ENCODE measurements at places on chromosomes 4 and X.

DNA sequence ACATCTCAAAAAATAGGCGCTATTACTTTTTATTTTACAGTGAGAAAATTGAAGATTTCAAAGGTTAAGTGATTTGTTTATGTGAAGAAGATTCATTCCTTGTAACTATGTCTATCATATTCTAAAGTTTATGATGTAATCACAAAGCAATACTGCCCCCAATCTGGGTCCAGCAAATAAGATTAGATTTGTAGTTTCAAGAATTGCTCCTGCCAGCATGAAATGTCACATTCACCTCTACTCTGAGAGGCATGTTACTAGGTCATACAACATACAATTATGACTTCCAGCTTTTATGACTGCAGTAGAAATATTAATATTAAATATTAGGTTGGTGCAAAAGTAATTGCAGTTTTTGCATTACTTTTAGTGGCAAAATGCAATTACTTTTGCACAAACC lies 976.2 kb downstream of the FSTL5 start:
- no peak for DNase-seq

GRCh38 chr4:24529555-24529954 lies 54.8 kb downstream of the DHX15 start:
- no peak for DNase-seq

DNA sequence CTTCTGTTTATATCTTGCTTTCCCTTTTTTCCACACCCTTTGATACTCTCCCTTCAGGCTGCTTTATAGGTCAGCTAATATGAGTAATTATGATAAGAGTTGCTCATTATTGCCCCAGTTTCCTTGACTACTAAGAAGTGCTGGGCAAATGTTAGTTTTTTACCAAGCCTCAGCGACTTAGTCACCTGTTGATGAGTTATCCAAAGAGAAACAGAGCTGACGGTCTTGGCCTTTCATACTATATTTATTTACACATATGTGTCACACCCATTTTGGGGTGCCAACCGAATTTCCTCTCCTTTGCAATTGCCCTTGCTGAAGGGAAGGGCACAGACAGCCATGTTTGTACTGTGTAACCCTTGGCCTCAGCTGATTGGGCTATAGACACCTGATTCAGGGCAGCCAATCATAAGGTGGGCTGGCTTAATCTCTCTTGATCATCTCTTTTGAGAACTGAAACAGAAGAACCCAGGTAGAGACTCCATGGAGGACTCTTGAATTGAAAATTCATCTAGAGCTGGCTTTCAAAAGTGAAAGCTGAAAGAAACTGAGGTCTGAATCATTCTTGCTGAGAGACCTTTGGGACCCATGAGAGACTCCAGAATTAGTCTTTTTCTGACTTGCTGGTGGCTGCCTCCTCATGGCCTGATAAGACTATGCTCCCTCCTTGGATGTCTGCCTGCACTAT lies 111.7 kb upstream of the RPS6KA3 start:
- DNase-seq = no peak

GRCh38 chr4:2339458-2340271 lies 77.8 kb upstream of the MXD4 start:
- no peak for DNase-seq

DNA sequence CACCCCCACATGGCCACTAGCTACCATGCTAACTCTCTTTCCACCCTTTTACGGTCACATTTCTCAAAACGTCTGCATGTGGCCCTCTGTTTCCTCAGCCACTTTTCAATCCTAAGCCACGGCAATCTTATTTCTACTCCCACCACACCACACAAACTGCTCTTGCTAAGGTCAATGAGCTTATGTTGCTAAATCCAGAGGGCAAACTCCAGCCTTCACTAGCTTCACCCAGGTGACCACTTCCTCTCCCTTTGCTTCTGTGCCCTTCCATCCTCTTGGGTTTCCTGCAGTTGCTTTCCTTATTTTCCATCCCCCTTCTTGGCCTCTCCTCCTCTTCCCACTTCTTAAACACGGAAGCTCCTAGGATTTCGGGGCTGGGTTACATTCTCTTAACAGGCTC lies 16.5 kb downstream of the CETN2 start:
- DNase-seq = no peak

- DNase-seq = peak; percentile 2
Observed at GRCh38 chr4:161403781-161404180, 760.0 kb downstream of the FSTL5 start.

GRCh38 chr4:152536545-152537182 lies 772 bp upstream of the FBXW7 start:
- DNase-seq = peak; percentile 65

DNA sequence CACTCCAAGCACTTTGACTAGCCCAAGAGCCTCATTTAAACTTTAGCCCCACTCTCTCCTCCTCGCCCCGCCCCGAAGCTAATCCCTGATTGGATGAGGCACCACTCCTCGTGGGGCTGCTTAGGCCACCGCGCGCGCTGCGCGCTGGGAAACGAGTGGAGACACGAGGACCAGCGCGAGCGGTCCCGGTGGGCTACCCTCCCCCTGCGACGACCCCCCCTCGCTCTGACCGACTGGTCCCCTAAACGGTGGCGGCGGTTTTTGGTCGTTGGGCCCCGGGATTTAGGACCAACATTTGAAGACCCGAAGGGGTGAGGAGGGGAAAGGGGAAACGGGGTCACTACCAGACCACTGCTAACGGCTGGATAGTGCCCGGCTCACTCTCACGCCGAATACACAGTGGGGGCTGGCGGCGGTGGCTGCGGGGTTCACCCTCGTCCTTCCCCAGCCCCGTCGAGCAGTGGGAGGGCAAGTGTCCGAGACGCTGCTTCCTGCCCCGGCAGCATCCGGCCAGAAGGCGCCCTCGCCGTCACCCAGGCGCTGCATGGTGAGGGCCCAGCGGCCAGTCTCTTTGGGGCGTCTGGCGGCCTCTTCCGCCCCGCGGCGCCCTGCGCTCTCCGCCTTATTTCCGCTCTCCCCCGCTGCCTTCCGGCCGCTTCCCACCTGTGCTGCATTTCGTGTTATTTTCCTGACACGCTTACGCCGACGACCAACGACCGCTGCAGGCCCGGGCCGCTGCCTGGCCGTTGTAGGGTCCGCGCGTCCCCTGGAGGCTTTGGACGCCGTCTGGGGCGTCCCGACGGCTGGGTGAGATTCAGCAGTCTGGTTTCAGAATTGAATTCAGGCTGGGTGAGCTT lies at the start of gene RBM46:
Gene RBM46 (plus strand): TSS at position 147 of the 857 bp plus-strand sequence. CDS start 15,481 bp downstream, outside the sequence.
- DNase-seq = no peak

DNA sequence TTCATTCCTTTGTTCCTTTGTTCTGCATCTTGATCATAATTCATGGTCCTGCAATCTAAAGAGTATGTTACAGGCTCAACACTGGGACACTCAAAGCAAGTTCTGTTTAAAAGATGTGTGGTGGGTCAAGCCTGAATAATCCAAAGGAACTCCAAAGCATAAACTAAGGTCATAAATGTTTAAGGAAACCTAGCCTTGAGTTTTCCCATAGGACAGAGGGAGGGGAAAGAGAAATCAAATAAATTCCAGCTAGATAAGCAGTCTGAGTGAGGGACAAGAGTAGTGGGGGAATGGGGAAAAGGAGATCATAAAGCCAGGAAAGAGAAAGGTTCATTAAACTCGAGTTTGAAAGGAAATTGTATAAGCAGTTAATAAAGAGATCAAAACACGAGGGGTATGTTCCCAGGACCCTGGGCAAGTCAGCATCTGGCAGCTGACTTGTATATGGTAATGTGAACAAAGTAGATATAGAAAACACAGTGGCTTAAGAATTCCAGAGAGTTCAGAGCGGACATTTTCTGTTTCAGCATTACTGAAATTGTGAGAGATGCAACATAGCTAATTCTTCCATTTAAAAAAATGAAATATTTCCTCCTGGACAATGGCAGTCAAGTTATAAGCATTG lies 125.8 kb upstream of the EDNRA start:
- DNase-seq = no peak

- DNase-seq = peak; percentile 92
Observed at GRCh38 chrX:72394518-72395170, 88.9 kb upstream of the CITED1 start.
